ENCODE measurements at places on chromosomes 1 and 21. TPM values are rescaled to one million over a fixed set of nuclear protein-coding genes. Genes with fewer than 3 reads are reported as not detected.
A peak's percentile ranks its signal among the peaks of the same experiment; 100 is the strongest.

- DNase-seq, result no peak
Observed at GRCh38 chr1:7896994-7897393, 43.6 kb downstream of the TNFRSF9 start.

DNA sequence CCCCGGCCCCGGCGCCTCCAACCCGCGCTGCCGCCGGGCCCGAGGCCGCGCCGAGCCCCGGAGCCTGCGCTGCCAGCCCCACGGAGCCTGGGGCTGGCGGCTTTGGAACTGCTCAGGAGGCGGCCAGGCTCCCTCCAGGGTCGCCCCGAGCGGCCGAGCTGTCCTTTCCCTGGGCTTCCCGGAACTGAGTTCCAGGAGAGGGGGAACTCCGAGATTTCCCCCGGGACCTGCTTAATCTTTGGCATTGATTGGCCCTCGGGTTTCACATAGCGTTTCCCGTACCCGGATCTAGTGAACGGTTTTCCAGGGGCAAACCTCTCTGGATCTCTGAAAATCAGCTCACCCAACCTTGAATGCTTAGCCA is 504 bp downstream of the H6PD start:
- no peak for DNase-seq

- DNase-seq, result no peak
Observed at GRCh38 chr1:183365093-183365492, 53.1 kb downstream of the NMNAT2 start.

- no peak for DNase-seq
Observed at GRCh38 chr1:70627910-70628309, 216.8 kb downstream of the CTH start.

- DNase-seq, result no peak
Observed at GRCh38 chr1:118136187-118136941, 48.7 kb downstream of the SPAG17 start.

DNA sequence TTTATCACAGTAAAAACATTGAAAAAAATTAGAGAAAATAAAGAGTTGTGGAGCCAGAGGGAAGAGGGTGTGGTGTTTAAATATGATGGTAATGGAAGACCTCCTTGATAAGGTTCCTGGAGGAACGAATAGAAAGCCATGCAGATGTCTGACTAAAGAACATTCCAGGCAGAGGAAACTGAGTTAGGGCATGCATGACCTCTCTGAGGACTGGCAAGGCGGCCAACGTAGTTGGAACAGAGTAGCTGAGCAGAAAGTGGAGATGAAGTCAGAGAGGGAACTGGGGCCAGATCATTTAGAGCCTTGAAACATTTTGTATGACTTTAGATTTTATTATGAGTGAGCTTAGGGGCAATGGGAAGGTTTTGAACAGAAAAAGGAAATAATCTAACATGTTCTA is 377.5 kb downstream of the HLX start:
- no peak for DNase-seq

DNA sequence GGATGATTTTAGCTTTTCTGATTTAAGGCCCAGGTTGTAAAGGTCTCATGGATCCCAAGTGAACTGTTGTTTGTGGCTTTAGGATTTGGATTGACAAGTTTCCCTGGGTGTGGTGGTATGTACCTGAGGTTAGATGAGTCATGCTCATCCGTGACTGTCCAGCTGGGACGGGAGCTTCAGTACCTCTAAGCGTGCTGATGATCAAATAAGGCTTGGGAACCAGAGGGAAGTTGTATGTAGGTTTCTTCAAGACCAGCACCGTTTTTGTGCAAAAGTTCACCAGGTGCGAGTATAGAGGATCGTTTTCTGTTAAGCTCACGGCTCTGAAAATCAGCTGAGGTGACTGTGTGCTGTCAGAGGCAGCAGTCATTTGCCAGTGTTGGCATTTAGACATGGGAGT is 19.8 kb downstream of the PLA2G2E start:
- DNase-seq, result no peak

GRCh38 chr21:43298546-43299440 is 128.1 kb downstream of the SIK1 start:
- no peak for DNase-seq

Gene C8A
- not detected for total RNA-seq

DNA sequence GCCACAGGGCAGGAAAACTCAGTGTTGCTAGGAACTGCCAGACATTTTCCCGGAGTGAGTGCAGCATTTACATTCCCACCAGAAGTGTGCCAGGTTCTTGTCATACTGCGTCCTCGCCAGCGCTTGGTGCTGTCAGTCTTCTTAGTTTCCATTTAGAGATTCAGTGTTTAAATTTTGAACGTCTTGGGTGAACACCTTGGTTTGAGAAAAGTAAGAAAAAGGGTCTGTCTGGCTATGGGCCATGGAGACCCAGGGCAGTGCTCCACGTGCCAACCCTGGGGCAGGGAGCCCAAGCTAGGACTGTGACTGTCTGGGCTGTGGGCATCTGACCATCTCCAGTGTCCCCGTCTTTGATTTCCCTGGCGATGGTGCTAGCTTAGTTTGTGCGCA is 16.0 kb downstream of the IBA57 start:
- DNase-seq, result no peak

Gene PEAR1
- total RNA-seq, result 62.6 TPM

Gene CR1
- total RNA-seq, result not detected

Gene C1orf185
- not detected for total RNA-seq

GRCh38 chr1:85295654-85296053 is 19.2 kb upstream of the BCL10 start:
- DNase-seq, result no peak

GRCh38 chr1:220432408-220432807 is 95.5 kb upstream of the MARK1 start:
- DNase-seq, result no peak

- DNase-seq, result no peak
Observed at GRCh38 chr1:203129501-203130231, 2.1 kb downstream of the ADORA1 start.

DNA sequence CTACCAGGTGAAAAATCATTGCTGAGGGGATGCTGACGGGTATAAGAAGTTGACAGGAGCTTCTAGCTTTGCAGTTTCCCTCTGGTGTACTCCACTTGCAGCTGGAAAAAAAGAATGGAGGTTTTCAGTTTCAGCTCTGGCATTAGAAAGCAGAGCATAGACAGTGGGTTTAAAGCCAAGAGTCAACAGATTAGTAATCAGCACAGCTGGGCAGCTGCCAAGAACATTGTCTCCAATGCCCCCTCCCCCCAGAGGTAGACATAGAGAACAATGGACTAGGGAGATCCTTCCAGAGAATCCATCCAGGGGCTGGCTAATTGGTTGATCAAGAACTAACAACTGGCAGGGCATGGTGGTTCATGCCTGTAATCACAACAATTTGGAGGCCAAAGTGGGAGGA is 10.1 kb upstream of the ZBTB8B start:
- DNase-seq, result no peak

DNA sequence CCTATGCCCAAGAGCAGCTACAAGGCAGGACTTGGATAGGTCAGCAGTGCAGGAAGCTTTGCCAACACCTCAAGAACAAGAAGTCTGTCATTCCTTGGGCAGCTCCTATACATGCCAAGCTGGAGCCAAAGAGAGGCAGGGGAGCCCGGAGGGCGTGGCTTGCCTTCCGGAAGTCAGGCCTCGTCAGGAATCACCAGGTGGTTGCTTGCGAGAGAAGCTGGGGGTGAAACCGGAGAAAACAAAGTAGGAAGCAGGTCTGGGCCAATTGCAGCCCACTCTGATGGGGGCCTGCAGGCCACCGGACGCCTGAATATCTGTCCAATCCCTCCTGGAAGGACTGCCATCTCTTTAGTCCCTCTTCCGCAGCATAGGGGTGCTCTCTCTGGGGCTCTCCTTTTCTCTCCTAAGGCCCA is 794 bp upstream of the FAM76A start:
- DNase-seq, result no peak

Gene SAMSN1
- 0.23 TPM for total RNA-seq

DNA sequence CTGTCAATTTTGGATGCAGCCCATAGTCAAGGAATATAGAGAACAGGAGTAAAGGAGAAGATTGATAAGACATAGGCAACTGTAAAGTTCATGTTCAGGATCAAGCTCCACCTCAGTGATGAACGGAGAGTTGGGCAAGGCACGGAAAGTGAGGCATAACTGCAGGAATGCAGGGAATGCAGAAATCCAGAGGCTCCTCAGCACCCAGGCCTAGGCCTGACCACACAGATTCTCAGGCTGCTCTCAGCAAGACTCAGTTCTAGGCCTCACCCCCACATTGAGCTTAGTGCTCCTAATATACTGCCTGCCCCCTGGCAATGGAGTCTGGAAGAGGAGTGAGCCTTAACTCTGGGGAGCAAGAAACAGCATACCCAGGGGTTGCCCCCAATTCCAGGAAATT is 36.3 kb upstream of the S1PR1 start:
- no peak for DNase-seq

Gene KIF21B
- total RNA-seq, result 3.1 TPM

- peak; percentile 41 for DNase-seq
Observed at GRCh38 chr1:161227196-161227871, 1.5 kb downstream of the TOMM40L start.

DNA sequence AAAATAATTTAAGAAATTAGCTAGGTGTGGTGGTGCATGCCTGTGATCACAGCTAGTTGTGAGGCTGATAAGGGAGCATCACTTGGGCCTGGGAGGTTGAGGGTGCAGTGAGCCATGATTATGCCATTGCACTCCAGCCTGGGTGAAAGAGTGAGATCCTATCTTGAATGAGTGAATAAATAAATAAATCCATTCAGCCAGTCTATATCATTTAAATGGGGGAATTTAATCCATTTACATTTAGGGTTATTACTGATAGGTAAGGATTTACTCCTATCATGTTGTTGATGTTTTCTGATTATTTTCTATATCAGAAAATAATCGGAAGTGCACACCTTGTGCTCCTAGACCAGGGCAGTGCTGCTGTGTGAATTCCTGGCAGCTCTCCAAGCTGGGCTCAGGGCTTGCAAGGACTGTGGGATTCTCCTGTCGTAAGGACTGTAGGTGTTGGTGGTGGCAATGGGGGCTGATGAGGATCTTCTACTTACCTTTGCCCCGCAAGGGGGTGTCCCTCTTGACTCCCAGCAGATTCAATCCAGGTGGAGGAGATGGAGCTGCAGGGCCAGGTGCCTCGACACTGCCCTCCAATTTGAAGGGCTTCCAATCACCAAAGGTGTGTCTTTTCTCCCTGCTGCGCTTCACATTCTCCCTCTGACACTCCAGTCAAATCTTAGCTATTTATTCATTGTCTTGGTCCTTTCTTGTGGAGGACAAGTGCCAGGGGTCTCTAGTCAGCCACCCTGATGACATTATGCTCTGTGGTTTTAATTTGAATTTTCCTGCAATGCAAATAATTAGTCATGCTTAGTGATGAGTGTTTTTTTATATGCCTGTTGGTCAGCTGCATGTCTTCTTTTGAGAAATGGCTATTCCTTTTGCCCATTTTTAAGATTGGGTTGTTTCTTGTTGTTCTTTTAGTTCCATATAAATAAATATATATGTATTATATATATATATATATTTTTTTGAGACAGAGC is 14.1 kb upstream of the TRAPPC10 start:
- DNase-seq, result no peak

Gene MNDA
- total RNA-seq, result not detected

Gene KLHL17
- total RNA-seq, result 11.7 TPM

Gene PLXNA2
- total RNA-seq, result 142 TPM

DNA sequence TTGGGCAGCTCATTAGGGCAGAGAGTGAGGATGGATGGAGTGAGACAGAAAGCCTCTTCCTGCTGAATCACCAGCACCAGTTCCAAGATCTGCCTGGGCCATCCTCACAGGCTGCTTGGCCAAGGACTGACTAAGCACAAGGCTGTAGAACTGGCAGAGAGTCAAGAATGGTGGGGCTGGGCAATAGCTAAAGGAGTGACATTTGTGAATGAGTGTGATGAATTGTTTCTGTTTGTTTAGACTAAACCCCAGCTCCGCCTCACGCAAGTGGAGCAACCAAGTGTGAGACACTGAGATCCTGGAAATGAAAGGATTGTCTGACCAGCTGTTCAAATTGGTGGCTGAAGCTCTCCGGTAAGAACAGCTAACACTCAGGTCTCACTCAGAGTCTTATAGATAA is 38.6 kb downstream of the BRINP2 start:
- no peak for DNase-seq

DNA sequence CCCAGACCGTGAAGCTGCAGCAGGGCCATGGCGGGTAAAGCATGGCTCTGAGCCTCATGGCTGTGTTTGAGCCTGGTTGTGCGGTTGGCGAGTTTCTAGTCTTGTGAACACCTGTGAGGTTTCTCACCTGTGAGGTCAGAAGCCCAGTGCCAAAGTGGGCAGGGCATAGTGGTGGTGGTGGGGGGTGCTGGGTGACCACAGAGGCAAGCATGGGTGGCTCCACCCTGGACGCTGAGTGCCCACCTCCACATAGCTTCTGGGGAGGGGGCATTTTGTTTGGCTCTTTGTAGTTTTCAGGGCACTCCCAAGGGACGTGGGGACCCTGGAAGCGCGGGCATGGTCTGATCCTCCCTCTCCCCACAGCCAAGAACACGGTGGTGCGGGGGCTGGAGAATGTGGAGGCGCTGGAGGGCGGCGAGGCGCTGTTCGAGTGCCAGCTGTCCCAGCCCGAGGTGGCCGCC is 91.1 kb downstream of the TRIM11 start:
- DNase-seq, result no peak

Gene ROR1
- total RNA-seq, result 28.5 TPM

Gene LCE2A
- not detected for total RNA-seq
